Stimulated activated CD4-positive, alpha-beta T cell treated with anti-CD3 and anti-CD28 coated beads, Interleukin-4, amount 100 ng/mL, for 24 hours (primary cell): ENCODE measurements at places on chromosomes 1 and 21.

DNA sequence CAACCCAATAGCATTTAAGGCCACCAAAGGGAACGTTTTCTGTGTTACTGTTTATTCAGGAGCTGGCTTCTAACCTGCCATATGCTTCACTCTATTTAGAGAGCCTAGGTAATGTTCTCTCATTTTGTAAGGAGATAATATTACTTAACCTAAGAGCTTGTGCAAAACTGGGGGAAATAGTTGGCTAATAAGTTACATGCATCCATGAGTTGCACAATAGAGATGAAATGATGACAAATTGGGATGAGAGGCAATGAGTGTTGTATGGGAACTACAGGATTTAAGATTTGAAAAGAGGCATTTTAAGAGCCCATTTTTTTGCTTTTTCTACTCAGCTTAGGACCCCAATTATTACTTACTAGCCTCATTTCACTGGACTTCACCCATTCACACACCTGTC is 151.0 kb downstream of the ST6GALNAC3 start:
- DNase-seq, result no peak

GRCh38 chr1:36175137-36176095 is 19.5 kb downstream of the MAP7D1 start:
- DNase-seq, result no peak

DNA sequence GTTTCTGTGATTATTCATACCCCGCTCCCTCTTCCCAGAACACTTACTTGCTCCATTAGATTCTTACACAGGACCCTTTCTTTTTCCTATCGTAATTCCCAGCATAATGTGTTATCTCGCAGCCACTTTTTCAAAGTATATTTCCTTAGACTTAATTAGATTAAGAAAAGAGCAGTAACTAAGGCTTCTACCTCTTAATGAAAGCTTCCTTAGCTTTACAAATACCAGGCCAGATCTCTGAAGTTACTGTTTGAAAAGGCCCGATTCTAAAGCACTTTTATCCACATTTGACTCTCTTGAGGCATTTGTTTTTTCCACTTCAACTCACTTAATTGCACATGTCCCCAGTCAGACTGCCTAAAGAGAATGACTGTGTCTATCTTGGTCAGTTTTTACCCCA is 1264.3 kb upstream of the ADGRL2 start:
- no peak for DNase-seq

DNA sequence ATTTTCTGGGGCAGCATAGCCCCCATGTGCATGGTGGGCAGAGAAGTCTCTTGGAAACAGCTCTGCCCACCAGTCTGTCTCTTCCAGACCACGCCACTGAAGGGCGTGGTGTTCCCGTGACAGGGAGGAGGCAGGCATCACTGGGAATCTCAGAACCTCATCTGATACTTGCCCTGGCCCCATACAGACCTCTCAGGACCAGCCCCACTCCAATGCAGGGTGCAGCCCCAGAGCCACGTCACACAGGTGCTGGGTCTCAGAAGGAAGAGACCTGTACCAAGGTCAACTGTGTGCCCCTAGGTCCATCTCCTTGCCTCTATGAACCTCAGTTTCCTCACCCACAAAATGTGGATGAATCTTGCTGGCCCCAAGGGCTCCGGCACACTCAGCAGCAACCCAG is 7.3 kb downstream of the RAP1GAP start:
- no peak for DNase-seq

DNA sequence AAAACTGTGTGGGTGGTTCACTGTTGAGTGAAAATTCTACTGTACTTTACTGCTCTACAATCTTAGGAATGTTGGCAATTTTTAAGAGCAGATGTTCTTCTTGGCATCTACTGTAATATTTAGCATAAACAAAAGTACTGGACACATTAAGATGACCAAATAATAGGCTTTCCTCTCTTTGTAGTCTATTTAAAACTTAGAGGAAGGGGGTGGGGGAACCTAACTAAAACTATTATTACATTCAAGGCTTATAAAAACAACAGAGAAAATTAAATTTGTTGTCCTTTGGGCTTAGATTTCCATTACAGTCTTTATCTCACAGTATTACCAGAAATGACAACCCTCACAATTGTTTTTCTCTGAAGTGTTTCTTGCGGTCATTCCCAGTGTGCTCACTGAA is 181.2 kb downstream of the PLPPR4 start:
- no peak for DNase-seq

DNA sequence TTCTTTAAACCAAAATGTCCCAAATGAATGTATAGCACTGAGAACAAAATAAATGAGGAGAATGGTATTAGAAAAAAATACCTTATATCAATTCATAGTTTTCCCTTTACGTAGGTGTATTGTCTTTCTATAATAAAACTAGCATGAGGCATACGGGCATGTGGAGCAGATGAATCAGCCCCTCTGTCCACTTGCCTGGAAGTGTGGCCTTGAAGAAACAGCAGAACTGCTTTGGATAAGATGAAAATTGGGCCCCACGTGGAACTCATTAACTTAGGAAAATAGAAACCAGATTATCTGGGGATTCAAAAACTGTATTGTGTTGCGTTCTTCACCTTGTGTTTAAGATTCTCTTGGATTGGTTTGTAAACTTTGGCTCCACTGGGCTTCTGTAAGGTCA is 356.8 kb upstream of the B3GALT2 start:
- DNase-seq, result no peak

DNA sequence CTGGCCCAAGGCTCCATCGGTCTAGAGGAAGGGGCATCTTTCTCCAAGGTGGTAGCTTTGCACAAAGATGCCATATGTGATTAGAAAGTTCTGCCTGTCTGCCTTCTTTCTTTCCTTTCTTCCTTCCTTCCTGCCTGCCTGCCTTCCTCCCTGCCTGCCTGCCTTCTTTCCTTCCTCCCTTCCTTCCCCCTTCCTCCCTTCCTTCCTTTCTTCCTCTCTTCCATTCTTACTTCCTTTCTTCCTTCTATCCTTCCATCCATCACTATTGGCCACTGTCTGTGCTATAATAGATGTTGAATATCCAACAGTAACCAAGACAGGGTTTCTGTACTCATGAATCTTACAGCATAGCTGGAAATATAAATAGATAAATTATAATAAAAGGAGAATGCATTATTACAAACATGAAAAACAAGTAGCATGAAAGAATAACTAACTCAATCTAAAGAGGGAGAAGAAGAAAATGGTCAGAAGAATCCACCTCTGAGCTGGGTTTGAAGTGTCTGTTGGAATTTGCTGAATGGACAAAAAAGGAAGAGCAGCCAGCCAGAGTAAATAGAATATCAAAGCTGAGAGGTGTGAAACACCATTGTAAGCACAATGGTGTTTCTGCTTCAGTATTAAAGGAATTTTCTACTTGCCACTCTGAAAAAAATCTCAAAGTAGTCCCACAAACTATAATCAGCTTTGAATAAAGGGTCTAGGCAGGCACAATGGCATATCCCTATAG is 250.6 kb upstream of the NR5A2 start:
- no peak for DNase-seq

DNA sequence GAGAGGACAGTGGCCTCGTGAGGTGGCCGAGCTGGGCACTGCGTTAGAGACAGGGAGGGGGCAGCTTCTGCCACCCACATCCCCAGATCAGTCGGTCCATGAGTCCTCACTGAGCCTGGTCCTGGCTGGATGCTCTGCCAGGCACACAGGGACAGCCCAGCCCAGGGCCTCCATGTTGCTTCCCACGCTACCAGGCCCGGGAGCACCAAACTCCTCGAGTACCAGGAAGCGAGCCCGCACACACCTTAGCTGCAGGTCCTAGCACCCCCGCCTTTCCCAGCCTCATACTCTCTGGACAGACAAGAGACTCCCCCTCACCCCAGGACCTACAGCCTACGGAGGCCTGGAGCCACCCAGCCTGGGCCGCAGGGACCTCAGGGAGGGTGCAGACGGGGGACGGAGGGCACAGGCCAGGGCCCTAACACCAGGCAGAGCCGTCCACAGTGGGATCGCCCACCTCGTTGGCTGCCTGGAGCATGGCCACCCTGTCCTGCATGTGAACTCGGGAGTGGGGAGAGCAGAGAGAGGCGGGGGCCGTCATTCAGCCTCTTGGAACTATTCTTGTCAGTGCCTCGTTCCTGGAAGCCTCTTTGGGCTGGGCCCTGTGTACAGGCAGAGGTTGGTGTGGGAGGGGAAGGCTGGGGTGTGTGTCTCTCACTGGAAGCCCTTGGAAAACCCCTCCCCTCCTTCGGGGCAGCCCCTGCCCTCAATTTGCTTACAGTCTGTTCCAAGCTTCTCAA is 90.9 kb upstream of the RUNX3 start:
- DNase-seq, result no peak

DNA sequence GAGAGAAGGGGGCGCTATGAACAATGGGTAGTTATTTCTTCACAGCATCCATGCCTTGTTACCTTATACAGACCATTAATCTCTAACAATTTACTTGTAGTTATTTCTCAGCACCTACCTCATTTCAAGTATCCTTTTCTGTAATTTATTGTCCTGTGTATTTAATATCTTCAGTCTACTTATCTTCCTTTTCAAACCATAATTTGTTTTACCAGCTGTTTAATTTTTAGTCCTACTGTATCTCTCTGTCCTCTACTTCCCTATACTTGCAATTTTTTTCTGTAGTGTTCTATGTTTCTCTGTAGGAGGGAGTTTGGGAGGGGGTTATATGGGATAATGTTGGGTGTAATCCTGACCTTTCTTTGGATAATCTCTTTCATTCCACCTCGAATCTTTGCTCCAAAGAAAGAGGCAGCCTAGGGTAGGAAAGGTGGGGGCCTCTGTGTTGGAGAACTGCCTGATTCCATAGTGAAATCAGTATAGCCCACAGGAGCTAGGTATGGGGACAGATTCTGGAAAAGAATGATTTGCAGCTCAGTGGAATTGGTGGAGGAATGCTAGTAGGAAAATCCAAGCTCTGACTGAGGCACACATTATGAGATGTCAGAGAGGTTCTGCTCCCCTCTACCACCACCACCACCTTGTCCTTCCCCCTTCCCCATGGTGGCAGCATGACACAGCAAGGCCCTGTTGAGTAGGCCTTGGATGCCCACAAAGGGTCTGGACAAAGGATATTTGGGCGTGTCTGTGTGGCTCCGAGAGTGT is 642 bp downstream of the MLLT11 start:
- DNase-seq, result no peak

- no peak for DNase-seq
These were observed 214.5 kb upstream of the PLD5 start for GRCh38 chr1:242738702-242739645.

DNA sequence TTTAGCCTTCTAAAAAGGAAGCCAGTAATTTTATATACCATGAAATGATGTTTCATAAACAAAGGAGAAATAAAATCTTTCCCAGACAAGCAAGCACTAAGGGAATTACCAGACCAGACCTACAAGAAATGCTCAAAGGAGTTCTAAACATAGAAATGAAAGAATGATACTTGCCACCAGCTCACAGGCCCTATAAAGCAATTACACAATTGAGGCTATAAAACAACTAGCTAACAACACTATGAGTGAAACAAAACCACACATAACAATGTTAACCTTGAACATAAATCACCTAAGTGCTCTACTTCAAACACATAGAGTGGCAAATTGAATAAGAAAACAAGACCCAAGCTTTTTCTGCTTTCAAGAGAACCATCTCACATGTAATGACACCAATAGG is 123.8 kb downstream of the BARHL2 start:
- DNase-seq, result no peak

DNA sequence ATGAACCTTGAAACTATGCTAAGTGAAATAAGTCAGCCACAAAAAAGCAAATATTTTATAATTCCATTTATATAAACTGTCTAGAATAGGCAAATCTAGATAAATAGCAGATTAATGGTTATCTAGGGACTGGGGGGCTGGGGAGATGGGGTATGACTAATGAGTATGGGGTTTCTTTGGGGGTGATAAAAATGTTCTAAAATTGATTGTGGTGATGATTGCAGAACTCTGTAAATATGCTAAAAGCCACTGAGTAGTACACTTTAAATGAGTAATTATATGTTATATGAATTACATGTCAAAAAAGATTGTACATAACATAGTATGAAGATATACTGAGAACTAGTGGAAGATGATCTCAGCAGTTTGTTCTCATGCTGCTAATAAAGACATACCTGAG is 675.0 kb downstream of the KIF26B start:
- DNase-seq, result no peak

- no peak for DNase-seq
These were observed 7.0 kb downstream of the IL12RB2 start for GRCh38 chr1:67314696-67315095.
